ENCODE measurements at places on chromosomes 7 and 10. TPM values are rescaled to one million over a fixed set of nuclear protein-coding genes. Genes with fewer than 3 reads are reported as not detected.

Gene TMEM130
- 2.3 TPM for total RNA-seq

Gene AIMP2
- total RNA-seq: 44.2 TPM

Gene PDLIM1
- total RNA-seq: 6.1 TPM

Gene OR9A2
- 0.18 TPM for total RNA-seq

Gene PNLIPRP3
- total RNA-seq: 0.04 TPM

Gene GDF10
- 0.98 TPM for total RNA-seq

Gene FAM131B
- total RNA-seq: 1.4 TPM

Gene PRTFDC1
- total RNA-seq: 14.0 TPM

Gene EPDR1
- total RNA-seq: 89.8 TPM

Gene MRPL32
- total RNA-seq: 48.8 TPM

Gene DEPP1
- 36.0 TPM for total RNA-seq
